ENCODE measurements at places on chromosomes 12 and 14.

- no peak for DNase-seq
Measured at GRCh38 chr12:104249017-104249416, 33.4 kb downstream of the TXNRD1 start.

- no peak for DNase-seq
Measured at GRCh38 chr12:19220852-19221466, 91.4 kb downstream of the PLEKHA5 start.

DNA sequence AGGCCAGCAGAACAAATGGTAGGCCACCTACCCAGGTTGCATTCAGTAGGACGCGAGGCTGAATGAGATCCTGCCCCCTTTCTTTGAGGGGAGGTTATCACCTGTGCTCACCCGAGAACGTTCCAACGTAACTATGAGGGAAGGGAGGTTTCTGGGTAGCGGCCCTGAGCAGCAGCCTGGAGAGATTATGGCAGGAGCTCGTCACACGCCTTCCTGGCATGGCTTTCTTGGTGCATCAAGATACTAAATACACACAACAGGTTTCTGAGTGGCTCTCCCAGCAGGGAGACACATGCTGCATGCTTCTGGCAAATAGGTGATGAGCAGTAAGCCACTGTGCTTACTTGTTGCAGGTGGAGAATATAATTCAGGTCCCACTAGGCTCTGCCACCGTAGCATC is 147.7 kb downstream of the CALM1 start:
- DNase-seq = no peak

- DNase-seq = no peak
Measured at GRCh38 chr14:31933716-31934115, 143.4 kb upstream of the ARHGAP5 start.

- DNase-seq = no peak
Measured at GRCh38 chr14:72653026-72653425, 240.9 kb downstream of the DPF3 start.
